ENCODE measurements at places on chromosomes 6 and 20.

DNA sequence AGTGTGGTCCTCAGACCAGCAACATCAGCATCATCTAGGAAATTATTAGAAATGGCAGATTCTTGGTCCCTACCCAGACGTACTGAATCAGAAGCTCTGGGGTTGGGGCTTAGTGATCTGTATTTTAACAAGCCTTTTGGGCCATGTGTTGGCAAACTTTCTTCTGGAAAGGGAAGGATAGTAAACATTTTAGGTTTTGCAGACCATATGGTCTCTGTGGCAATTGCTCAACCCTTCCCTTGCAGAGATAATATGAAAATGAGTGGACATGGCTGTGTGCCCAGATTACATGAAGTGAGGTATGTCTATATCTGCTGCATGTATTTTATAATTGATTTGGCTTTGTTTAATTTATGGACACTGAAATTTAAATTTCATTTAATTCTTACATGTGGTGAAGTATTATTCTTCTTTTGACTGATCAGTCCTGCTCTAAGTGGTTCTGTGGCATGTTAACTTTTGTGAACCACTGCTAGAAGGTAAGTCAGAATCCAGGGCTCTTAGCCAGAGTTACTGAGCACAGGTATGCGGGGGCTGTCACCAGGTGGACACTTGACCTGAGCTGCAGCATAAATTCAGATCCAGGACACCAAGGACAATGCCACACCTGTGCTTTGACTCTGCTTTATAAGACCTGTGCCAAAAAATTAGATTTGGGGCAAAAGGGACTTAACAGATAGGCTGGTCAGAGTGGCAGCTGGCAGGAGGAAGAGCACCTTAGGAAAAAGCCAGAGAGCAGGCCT lies 43.2 kb downstream of the LY86 start:
- DNase-seq = no peak
- no peak overlapping the region for H3K27ac ChIP-seq
- H3K4me1 ChIP-seq = peaks cover 14% of the 10 kb centered on the region
- H3K4me3 ChIP-seq = no peak overlapping the region

- H3K27ac ChIP-seq = no peak overlapping the region
- H3K4me3 ChIP-seq = no peak overlapping the region
- no peaks in the 10 kb centered on the region for H3K27me3 ChIP-seq
- no peak for DNase-seq
- H3K4me1 ChIP-seq = no peaks in the 10 kb centered on the region
These were observed 507.4 kb downstream of the MAFB start for GRCh38 chr20:40181676-40182075.

DNA sequence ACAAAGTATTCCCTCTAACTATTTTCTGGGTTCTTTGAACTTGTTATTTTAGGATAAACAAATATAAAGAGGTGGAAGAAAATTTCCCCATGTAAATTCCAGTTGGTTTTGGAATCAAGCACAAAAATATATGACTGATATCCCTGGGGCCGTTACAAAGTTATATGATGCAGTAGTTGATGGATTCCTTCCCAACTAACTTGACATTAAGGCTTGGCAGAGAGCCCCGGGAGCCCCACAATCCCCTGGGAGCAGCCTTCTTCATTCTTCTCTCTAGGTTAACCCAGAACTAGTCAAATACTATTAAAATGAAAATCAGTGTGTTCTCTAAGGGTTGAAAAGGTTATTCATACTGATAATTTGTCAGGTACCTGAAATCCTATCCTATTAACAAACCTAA lies 508.9 kb upstream of the SOX4 start:
- no peaks in the 10 kb centered on the region for H3K36me3 ChIP-seq
- H3K27ac ChIP-seq = no peak overlapping the region
- H3K4me1 ChIP-seq = no peaks in the 10 kb centered on the region
- H3K4me3 ChIP-seq = no peak overlapping the region
- no peak for DNase-seq

DNA sequence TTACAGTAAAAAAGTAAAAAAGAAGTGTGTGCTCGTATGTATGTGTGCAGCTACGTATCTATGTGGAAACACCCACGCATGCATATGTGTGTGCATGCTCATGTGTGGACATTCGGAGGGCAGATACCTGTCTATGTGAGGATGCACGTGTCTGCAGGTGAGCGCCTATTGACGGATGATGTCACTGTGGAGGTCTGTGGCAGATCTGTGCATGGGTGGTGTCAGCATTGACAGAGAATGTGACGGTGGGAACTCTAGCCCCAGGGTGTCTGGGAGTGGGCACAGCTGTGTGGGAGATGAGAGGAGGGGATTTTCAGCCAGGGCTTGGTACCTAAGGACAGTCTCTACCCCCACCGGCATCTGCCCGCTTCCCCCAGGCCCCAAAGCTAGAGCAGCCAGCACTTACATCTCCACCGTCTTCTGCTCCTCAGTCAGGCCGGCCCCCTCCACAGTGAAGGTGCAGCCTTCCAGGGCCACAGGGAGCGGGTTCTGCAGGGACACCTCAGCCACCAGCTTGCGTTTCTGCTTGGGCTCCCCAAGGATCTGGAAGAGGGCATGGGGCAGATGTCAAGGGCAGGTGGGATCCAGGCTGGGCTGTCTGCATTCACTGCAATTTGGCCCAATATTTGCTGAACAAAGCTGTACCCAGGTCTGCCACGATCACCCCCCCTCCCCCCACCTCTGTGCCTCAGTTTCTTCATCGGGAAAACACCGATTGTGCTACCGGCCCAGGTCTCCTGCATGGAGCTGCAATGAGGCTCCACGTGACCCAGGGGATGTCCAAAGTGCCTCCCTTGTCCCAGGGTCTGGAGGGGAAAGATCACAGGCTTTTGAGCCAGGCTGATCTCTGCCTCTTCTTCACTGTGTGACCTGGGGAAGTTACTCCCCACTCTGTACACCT lies 34.1 kb downstream of the TGM2 start:
- no peaks in the 10 kb centered on the region for H3K4me1 ChIP-seq
- H3K27ac ChIP-seq = no peak overlapping the region
- no peaks in the 10 kb centered on the region for H3K36me3 ChIP-seq
- DNase-seq = no peak

DNA sequence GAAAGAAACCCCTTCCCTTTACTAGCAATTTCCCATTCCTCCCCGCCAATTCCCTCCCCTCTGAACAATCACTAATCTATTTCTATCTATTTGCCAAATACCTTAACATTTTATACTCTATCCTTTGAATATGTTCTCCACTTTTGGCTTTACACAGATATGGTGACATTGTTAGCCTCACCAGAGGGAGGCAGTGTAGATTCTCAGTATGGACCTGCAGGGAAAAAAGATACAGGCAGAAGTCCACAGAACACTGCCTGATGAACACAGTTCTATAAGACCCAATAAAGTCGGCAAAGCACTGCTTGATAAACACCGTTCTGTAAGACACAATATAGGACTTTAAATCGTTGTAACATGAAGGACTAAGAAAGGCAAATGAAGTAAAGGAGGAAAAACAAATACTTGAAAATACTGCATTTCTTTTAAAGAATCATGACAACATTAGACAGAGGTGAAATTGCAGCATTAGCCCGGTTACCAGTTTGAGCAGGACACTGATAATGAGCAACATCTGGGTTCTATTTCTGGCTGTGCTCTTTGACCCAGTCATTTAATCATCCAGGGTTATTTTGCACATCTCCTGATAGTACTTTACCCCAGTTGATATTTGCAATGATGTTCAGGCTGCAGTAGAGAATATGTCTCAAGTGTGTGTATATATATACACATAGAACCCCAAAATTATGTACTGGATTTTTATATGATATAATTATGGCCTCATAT lies 296.8 kb downstream of the UTRN start:
- no peak overlapping the region for H3K27ac ChIP-seq
- peaks cover 18% of the 10 kb centered on the region for H3K4me1 ChIP-seq
- H3K27me3 ChIP-seq = no peaks in the 10 kb centered on the region
- H3K36me3 ChIP-seq = peaks cover 20% of the 10 kb centered on the region
- no peak overlapping the region for H3K4me3 ChIP-seq

GRCh38 chr6:142700032-142700431 lies 244.9 kb downstream of the HIVEP2 start:
- H3K27ac ChIP-seq = no peak overlapping the region
- H3K4me3 ChIP-seq = no peak overlapping the region
- peaks cover 25% of the 10 kb centered on the region for H3K4me1 ChIP-seq
- no peaks in the 10 kb centered on the region for H3K36me3 ChIP-seq
- no peaks in the 10 kb centered on the region for H3K27me3 ChIP-seq

- H3K36me3 ChIP-seq = no peaks in the 10 kb centered on the region
- H3K4me1 ChIP-seq = peaks cover 72% of the 10 kb centered on the region
- peak overlapping the region; percentile 2 for H3K27ac ChIP-seq
- H3K4me3 ChIP-seq = peak overlapping the region; percentile 93
- H3K27me3 ChIP-seq = no peaks in the 10 kb centered on the region
These were observed 56.7 kb upstream of the CEP85L start for GRCh38 chr6:118708055-118708454.

GRCh38 chr6:71250099-71250602 lies 38.5 kb upstream of the OGFRL1 start:
- H3K27ac ChIP-seq = peak overlapping the region; percentile 38
- H3K4me1 ChIP-seq = peaks cover 65% of the 10 kb centered on the region
- H3K27me3 ChIP-seq = no peaks in the 10 kb centered on the region
- no peak for DNase-seq
- H3K36me3 ChIP-seq = no peaks in the 10 kb centered on the region

- H3K27ac ChIP-seq = no peak overlapping the region
- no peak overlapping the region for H3K4me3 ChIP-seq
- H3K36me3 ChIP-seq = no peaks in the 10 kb centered on the region
- no peaks in the 10 kb centered on the region for H3K27me3 ChIP-seq
- DNase-seq = no peak
- no peaks in the 10 kb centered on the region for H3K4me1 ChIP-seq
These were observed 379.6 kb downstream of the COL12A1 start for GRCh38 chr6:74826263-74826662.

GRCh38 chr6:167526465-167527368 lies 201.8 kb downstream of the TTLL2 start:
- no peaks in the 10 kb centered on the region for H3K4me1 ChIP-seq
- no peaks in the 10 kb centered on the region for H3K27me3 ChIP-seq
- H3K36me3 ChIP-seq = no peaks in the 10 kb centered on the region
- no peak for DNase-seq

- H3K27me3 ChIP-seq = no peaks in the 10 kb centered on the region
- H3K36me3 ChIP-seq = no peaks in the 10 kb centered on the region
- no peak overlapping the region for H3K27ac ChIP-seq
- DNase-seq = no peak
- H3K4me3 ChIP-seq = no peak overlapping the region
- peaks cover 3% of the 10 kb centered on the region for H3K4me1 ChIP-seq
These were observed 17.8 kb downstream of the QKI start for GRCh38 chr6:163432300-163432699.

DNA sequence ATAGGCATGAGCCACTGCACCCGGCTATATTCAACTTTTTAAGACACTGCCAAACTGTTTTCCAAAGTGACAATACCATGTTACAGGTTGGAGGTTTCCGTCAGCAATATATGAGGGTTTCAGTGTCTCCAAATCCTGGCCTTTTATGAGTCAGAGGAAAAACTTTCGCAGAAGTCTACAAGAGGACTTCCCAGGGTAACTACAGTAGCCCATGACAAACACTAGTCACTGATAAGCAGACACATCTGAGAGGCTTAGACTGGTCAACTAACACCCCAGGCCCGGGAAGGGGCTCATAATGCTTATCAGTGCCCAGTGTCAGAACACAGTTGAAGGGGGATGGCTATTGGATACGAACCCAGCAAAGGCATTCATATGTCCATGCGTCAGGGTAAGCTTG lies 85.4 kb downstream of the SOX4 start:
- DNase-seq = no peak
- H3K4me1 ChIP-seq = no peaks in the 10 kb centered on the region
- no peaks in the 10 kb centered on the region for H3K36me3 ChIP-seq

DNA sequence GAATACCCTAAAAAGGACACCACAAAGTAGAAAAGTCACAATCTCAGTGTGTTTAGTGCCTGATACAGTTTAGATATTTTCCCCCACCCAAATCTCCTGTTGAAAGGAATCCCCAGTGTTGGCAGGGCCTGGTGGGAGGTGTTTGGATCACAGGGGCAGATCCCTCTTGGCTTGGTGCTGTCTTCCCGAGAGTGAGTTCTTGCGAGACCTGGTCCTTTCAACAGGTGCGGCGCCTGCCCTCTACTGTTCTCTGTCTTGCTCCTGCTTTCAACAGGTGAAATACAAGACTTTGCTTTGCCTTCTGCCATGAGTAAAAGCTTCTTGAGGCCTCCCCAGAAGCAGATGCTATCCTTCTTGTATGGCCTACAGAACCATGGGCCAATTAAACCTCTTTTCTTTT lies 534.3 kb upstream of the NRSN1 start:
- no peaks in the 10 kb centered on the region for H3K36me3 ChIP-seq
- no peaks in the 10 kb centered on the region for H3K27me3 ChIP-seq
- H3K4me3 ChIP-seq = no peak overlapping the region
- no peaks in the 10 kb centered on the region for H3K4me1 ChIP-seq
- no peak for DNase-seq

DNA sequence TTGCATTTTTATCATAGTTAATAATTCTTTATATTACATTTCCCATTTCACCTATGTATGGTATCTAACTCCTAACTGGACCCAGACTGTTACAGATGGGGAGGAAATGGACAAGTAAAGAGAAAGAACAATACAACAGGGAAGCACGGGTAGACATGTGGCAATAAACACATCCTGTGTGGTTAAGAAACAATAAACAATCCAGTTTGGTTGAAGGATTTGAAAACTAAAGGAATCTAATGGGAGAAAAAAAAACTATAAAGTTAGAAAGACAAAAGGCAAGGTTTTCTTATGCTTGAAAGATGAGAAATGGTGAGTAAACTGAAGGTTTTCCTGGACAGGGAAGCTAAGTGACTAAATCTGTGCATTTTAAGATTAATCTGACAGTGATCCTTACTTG lies 34.9 kb upstream of the ALDH8A1 start:
- H3K27ac ChIP-seq = no peak overlapping the region
- no peak for DNase-seq
- H3K4me3 ChIP-seq = no peak overlapping the region

- H3K27ac ChIP-seq = no peak overlapping the region
- no peak overlapping the region for H3K4me3 ChIP-seq
- H3K36me3 ChIP-seq = no peaks in the 10 kb centered on the region
These were observed 178.2 kb downstream of the FOXC1 start for GRCh38 chr6:1787894-1788293.

- peaks cover 7% of the 10 kb centered on the region for H3K4me1 ChIP-seq
- no peaks in the 10 kb centered on the region for H3K36me3 ChIP-seq
These were observed 18.0 kb upstream of the BHLHE23 start for GRCh38 chr20:63024573-63025392.

GRCh38 chr6:37313723-37314486 lies 39.9 kb upstream of the RNF8 start:
- H3K27me3 ChIP-seq = no peaks in the 10 kb centered on the region
- no peak for DNase-seq
- peaks cover 2% of the 10 kb centered on the region for H3K36me3 ChIP-seq
- no peaks in the 10 kb centered on the region for H3K4me1 ChIP-seq

GRCh38 chr6:25051083-25051482 lies 115.3 kb upstream of the RIPOR2 start:
- H3K27ac ChIP-seq = peak overlapping the region; percentile 34
- peak overlapping the region; percentile 10 for H3K4me3 ChIP-seq
- peaks cover 79% of the 10 kb centered on the region for H3K4me1 ChIP-seq
- no peak for DNase-seq
- H3K27me3 ChIP-seq = no peaks in the 10 kb centered on the region
- no peaks in the 10 kb centered on the region for H3K36me3 ChIP-seq
